Urinary bladder (tissue), 4 donors: ENCODE measurements at places on chromosomes 11 and 22. TPM values are rescaled to one million over a fixed set of nuclear protein-coding genes. Genes with fewer than 3 reads are reported as not detected.

The ATM gene
- 267 TPM for total RNA-seq

The IGSF22 gene
- 0.21 TPM for total RNA-seq

The OR8D4 gene
- 0.21 TPM for total RNA-seq

The POTEH gene
- total RNA-seq = not detected

The STX5 gene
- total RNA-seq = 30.0 TPM
